Tongue (tissue), 3 donors: ENCODE measurements at places on chromosomes 7 and 10. TPM values are rescaled to one million over a fixed set of nuclear protein-coding genes. Genes with fewer than 3 reads are reported as not detected.

Gene PNLIPRP3
- not detected for total RNA-seq

Gene ZCCHC24
- 41.9 TPM for total RNA-seq

Gene CNTNAP2
- total RNA-seq = 1.9 TPM

Gene SEMA4G
- 1.7 TPM for total RNA-seq

Gene LLCFC1
- not detected for total RNA-seq

Gene INSIG1
- total RNA-seq = 52.3 TPM

Gene CACNB2
- total RNA-seq = 3.3 TPM

Gene RTKN2
- 8.1 TPM for total RNA-seq

GRCh38 chr7:115356999-115357702, 435.3 kb downstream of the MDFIC start:
- DNase-seq = peak; percentile 63

DNA sequence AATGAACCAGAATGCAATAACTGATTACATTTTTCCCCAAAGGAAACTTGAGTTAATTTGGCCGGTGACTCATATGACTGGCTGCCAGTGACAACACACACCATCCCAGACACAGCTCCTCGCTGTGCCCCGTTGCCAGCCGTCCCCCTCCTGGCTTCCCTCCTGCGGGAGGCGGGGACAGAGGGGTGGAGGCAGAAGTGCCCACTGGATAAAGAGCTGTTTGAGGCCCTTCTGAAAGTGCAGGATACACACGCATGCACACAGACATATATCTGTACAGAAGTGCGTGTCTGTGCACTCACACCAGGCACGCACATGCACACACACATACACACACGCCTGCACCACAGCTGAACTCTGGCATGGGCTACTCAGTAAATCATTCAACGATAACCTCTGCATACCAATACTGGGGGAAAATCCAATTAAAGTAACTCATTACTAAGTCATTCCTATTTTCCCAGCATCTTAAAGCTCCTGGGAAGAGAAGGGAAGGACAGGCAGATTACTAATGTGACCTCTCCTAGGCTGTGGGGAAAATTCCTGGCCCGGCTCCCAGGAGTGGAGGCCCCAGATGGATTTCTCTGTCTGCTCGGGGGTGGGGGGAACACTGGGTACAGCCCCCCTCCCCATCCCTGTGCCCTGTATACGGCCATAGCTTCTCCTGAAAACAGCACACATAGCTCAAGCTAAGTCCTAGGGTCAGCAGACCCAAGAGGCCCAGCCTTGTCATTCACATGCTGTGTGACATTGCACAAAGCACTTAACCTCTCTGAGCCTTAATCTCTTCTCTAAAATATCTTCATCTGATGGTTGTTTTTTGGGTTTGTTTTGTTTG, 52.3 kb upstream of the MYL10 start:
- peak; percentile 91 for DNase-seq

DNA sequence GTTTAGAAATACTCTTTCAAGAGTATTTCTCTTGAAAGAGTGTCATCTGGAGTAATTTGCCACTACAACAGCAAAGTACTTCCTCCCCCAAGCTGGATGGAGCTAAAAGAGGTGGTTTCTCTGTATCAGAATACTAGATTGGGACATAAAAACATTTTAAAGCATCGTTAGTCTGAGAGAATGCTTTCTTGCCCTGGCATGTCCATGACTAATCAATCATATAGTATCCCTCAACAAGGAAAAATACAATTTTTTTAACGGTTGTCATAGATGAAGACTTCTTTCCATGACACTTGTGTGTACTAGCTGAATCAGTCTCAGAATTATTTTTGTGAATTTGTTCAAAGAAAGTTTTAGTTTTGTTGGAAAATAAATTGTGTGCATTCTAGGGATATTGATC, 237.9 kb downstream of the NEBL start:
- no peak for DNase-seq

GRCh38 chr10:43809211-43809930, 160.7 kb upstream of the ZNF32 start:
- DNase-seq = no peak

DNA sequence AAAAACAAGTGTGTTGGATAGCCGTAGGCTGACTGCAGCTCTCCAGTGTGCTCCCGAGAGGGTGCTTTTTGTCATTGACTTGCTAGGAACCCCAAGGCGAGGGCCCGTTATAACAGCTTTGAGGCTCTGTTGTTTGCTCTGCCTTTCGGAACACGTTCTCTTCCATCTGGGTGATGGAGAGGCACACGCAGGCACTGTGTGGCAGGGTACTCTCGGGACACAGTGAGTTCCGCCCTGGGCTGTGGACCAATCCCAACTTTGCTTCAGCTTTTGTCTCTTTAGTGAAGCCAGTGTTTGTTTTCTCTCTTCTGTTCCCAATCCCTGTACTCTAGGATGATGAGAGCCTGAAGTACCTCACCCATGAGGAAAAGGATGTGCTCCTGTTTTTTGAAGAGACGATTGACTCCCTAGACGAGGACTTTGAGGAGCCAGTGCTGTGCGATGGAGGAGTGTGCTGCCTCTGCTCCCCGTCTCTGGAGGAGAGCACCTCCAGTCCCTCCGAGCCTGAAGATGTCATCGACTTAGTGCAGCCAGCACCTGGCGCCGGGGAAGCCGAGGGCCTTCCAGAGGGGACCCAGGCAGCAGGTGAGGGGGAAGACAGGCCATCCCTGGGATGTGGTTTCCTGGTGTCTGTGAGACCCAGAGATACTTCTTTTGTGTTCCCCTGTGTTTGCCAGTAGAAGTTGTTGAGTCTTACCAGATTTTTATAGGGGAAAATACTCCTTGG, 43.2 kb downstream of the PROSER2 start:
- no peak for DNase-seq

DNA sequence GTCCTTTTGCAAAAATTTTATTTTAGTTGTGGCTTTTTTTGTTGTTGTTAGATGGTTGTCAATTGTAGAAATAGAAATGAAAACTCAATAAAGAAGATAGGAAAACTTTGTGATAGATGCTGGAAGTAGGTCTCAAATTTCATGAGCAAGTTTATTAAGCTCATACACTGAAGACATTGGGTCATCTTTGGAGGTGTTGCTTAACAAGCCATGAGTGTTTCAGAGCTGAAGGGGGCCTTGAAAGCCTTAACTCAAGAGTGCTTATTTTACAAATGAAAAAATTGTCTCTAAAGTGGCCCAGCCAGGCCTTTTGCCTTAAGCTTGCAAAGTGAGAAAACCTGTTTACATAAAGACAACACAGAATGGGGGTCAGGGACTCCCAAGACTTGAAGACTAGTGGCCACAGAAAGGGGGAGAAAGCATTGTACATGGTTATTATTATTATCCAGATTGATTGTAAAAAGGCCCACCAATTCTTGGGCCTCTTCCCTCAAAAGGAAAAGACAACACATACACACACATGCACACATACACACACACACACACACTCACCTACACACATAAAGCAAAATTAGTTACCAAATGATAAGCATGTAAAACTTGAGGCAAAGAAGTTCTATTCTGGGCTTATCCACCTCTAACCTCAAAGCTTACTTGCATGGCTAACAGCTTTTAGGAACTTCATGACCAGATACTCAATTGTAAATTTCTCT, 49.7 kb upstream of the GLCCI1 start:
- DNase-seq = no peak

GRCh38 chr10:12432402-12433189, 83.2 kb downstream of the CAMK1D start:
- DNase-seq = no peak

DNA sequence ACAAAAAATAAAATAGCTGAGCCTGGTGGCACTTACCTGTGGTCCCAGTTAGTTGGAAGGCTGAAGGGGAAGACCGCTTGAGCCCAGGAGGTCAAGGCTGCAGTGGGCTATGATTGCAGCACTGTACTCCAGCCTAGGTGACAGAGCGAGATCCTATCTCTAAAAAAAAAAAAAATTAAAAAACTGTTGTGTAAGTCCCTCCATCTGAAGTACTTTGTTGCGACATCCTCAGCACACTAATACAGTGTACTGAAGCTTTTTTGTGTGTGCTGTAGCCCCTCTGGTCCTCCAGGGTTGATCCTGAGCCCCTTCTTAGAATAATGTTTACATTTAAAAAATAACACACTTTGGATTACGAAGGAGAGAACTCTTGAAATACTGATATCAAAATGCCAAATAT, 71.3 kb downstream of the PFKFB3 start:
- DNase-seq = no peak

DNA sequence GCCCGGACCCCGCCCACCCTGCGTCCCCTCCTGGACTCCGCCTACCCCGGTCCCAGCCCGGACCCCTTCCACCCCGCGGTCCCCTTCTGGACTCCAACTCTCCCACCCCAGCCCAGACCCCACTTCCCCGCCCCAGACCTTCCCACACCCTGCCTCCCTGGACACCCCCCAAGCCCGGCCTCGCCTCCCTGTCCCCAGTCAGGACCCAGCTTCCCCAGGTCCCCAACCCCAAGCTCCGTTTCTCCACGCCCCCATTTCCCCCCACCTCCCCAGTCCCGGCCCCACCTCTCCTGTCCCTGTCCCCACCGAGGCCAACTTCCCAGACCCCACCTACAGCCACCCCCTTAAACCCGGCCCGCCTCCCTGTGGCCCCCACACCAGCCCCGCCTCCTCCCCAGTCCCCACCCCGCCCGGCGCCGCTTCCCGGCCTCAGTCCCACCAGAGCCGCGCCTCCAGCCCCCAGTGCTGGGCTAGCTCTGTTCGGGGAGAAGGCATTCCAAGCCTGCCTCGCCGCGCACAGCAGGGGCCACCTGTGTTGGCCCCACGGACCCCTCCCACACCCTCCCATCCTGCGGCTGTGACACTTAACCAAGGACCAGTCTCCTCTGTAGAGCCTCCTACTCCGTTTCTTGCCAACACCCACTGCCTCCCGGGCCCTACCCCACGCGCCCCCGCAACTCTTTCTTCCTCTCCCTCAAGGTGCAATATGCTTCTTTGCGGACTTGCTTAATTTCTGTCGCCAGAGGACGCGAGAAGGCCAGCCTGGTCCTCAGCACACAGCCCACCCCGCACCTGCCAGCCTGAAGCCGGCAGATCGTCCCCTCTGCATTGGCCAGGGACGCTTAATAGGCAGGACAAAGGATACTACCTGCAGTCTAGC, 736 bp upstream of the ITIH5 start:
- peak; percentile 61 for DNase-seq

DNA sequence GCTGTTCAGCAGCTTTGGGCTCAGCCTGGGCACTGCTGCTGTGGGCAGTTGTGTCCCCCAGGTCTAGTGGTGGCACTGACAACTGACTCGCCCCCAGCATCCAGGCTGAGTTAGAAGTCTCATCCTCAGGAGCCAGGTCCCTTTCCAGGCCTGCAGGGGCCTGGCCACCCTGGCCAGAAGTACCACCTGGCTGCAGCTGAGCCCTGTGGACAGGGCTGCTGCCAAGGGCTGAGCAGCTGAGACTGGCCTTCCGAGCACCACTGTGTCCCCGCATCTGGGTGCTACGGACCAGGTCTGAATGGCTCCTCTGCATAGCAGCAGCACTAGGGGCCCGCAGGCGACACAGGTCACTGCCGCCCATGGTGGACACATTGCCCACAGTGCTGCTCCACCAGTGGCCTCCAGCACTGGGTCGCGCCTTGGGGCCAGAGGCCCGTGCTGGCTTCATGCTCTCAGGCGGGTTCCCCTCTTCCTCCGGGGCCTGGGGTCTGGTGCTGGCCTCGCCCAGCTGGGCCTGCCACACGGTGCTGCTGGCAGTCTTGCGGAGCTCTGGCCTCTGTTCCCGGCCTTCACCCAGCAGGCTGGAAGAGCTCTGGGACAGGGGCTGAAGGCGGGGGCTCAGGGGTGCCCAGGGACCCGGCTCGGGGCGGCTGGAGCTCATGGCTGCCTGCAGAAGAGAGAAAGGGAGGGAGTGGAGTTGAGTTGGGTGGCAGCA, 6.2 kb downstream of the GPRIN2 start:
- no peak for DNase-seq

GRCh38 chr7:22039670-22040069, 94.0 kb upstream of the CDCA7L start:
- DNase-seq = no peak
